ENCODE measurements at places on chromosomes 2 and 18. TPM values are rescaled to one million over a fixed set of nuclear protein-coding genes. Genes with fewer than 3 reads are reported as not detected.

The RAB6C gene
- under 0.01 TPM for total RNA-seq

- DNase-seq, result peak; percentile 28
Observed at GRCh38 chr2:134117676-134118075, 136.2 kb upstream of the MGAT5 start.

DNA sequence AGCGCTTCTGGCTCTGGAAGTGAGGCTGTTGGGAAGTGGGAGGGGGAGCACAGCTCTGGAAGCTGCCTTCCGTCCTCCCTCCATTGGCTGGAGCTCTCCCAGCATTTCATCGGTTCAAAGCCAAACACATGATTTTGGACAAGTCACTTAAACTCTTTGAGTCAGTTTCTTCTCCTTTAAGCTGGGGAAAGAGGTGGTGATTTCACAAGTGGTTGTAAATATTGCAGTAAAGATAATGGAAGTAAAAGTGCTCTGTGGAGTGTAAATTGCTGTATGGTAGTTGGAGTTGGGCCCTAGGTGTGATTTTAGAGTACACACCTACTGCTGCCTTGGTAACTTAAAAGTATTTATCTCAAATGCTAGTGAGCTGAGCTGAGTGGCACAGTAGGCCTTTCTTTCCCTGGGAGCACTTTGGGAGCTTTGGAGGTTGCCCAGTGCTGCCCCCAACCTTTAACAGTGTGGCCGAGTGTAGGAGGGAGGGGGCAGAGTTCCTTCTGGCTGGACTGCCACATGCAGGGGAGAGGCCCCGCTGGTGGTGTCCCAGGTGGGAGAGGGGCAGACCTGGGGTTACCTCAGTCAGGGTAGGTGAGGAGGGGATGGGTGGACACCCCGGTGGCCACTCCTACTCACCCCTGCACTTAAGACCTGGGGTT, 54.7 kb downstream of the ASAP2 start:
- peak; percentile 41 for DNase-seq

The MYO3B gene
- total RNA-seq, result not detected

The ST6GAL2 gene
- total RNA-seq, result under 0.01 TPM

DNA sequence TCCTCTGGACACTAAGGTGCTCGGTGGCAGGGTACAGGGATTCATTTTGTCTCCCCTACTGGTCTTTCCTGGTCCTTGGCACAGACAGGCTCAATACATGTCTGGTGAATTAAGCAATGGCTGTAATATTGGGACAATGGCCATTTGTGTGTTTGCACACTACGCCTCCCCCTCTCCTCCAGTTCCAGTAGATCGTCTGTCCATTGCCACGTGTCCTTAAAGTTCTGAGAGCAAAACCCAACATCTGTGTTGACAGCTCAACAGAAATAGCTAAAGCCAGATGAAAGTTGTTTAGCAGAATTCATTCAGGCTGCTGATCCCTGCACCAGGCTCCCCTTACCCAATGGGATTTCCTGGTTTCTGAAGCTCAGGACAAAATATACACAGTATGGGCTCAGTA, 9.0 kb upstream of the FABP1 start:
- DNase-seq, result no peak

GRCh38 chr2:175605640-175606009, 396.4 kb downstream of the LNPK start:
- no peak for DNase-seq

The ACTG2 gene
- not detected for total RNA-seq

The GRB14 gene
- total RNA-seq, result 1.2 TPM

GRCh38 chr2:230439590-230439989, 23.6 kb downstream of the SP100 start:
- DNase-seq, result peak; percentile 45

GRCh38 chr2:225994748-225995405, 595.4 kb downstream of the NYAP2 start:
- no peak for DNase-seq

DNA sequence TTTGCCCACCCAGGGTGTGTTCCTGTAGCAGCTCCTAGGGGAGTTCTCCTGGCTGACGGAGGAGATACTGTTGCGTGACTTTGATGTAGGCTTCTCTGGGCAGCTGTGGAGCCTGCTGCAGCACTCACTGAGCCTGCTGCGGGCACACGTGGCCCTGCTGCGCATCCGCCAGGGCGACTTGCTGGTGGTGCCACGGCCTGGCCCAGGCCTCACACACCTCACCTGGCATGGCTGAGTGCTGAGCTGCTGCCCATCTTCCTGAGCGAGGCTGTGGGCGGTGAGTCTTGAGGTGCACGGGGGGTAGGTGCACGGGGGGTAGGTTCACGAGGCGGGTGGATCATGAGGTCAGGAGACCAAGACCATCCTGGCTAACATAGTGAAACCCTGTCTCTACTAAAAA, 191.7 kb downstream of the ANKRD36C start:
- no peak for DNase-seq

Measured in lung microvascular endothelial cell (primary cell).